ENCODE measurements at places on chromosomes 5 and 9.

DNA sequence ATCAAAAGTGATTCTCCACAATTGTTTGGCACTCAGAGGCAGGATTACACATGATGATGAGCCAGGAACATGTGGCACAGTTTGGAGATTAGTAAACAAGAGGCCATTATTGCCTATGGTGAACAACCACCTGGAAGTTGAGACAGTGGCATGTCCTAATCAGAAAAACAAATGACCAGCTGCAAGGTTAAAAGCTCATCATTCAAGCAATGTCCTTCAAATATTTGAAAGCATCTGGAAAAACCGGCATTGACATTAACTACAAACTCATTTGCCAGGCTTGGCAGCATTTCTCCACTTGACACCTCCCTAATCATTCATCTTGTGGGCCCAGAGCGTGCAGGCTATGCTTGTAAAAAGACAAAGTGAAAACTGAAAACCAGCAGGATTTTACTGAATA is 80.6 kb upstream of the MEGF10 start:
- DNase-seq, result no peak

DNA sequence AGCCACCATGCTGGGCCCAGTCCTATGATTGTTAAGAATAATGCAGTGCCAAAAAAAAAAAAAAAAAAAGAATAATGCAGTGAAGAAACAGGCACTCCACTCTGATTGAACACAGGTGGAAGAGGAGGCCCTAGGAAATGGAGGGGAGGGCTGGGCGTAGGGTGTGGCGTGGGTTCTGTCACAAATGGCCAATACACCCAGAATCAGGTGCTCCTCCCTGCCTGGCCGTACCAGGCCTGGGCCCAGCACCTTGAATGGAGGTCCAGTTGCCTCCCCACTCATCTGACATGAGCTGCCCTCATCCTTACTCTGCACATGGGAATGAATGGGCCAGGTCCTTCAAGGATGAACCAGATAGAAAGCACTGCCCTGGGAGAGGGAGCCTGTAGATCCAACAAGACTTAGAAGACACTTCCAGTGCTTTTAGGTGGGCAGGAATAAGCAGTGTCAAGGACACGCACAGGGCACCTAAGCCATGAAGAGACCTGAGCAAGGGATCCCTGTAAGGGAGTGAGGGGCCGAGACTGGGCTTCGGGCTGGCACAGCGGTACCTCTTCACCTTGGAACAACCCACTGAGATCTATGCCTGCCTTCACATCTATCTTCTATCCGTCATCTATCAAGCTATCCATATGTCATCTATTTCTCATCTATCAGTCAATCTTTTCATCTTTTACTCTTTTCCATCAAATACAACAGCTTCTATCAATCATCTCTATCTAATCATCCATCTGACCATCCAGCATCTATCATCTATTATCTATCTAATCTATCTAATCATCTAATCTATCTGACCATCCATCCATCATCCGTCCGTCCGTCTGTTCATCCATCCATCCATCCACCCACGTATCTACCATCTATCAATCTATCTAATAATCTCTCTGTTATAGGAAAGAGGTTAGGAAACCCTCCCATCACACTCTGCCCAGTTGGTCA is 15.9 kb downstream of the NINJ1 start:
- DNase-seq, result no peak

DNA sequence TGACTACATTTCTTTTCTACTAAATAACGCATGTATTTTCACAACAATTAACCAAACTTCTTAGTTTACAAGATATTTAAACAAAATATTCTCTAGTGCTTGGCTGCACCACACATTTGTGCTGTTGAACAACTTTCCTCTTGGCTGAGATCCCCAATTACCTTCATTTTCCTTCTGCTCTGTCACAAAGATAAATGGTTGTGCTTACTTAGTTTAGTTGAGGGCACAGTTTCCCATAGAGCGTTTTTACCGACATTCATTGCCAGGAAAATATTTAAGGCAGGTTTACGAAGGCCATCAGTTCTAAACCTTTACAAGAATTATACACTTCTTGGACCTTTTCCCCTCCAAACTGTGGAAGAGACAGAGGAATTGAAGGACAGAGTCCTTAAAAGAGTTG is 60.7 kb downstream of the PRUNE2 start:
- DNase-seq, result no peak

GRCh38 chr5:125181955-125182354 is 435.5 kb upstream of the ZNF608 start:
- no peak for DNase-seq
